ENCODE measurements at places on chromosomes 4 and X. TPM values are rescaled to one million over a fixed set of nuclear protein-coding genes. Genes with fewer than 3 reads are reported as not detected.

STBD1 gene
- total RNA-seq = 3.5 TPM

HMGN5 gene
- 0.29 TPM for total RNA-seq

PDLIM5 gene
- total RNA-seq = 71.2 TPM

DKK2 gene
- 0.06 TPM for total RNA-seq

S100P gene
- not detected for total RNA-seq

BMX gene
- 24.9 TPM for total RNA-seq

MAGEA2B gene
- not detected for total RNA-seq

MAGEA2 gene
- not detected for total RNA-seq

NPY5R gene
- not detected for total RNA-seq

PPP3CA gene
- 44.5 TPM for total RNA-seq

GATA1 gene
- total RNA-seq = not detected

SMIM31 gene
- total RNA-seq = not detected

MAPK10 gene
- 0.10 TPM for total RNA-seq

CXCL10 gene
- total RNA-seq = 12.7 TPM

XG gene
- not detected for total RNA-seq

TMPRSS11F gene
- not detected for total RNA-seq

TMEM154 gene
- 8.6 TPM for total RNA-seq

AFF2 gene
- total RNA-seq = 0.24 TPM

IL1RAPL2 gene
- total RNA-seq = not detected

YIPF6 gene
- total RNA-seq = 12.8 TPM

PIR gene
- 66.4 TPM for total RNA-seq

DOCK11 gene
- total RNA-seq = 0.87 TPM

BMPR1B gene
- 0.24 TPM for total RNA-seq

ARR3 gene
- total RNA-seq = not detected

MND1 gene
- 0.82 TPM for total RNA-seq

AFM gene
- total RNA-seq = not detected

F11 gene
- not detected for total RNA-seq

ZNF732 gene
- total RNA-seq = 1.1 TPM

SOWAHD gene
- not detected for total RNA-seq

RIBC1 gene
- 2.3 TPM for total RNA-seq

LRCH2 gene
- 2.7 TPM for total RNA-seq

NOX1 gene
- total RNA-seq = not detected

FGF2 gene
- 3.0 TPM for total RNA-seq

ENPEP gene
- total RNA-seq = 0.99 TPM

CLDN2 gene
- not detected for total RNA-seq

PPEF2 gene
- not detected for total RNA-seq

FAM114A1 gene
- total RNA-seq = 122 TPM

All from glomerular endothelial cell (primary cell).